ENCODE measurements at places on chromosomes 7 and 10.

DNA sequence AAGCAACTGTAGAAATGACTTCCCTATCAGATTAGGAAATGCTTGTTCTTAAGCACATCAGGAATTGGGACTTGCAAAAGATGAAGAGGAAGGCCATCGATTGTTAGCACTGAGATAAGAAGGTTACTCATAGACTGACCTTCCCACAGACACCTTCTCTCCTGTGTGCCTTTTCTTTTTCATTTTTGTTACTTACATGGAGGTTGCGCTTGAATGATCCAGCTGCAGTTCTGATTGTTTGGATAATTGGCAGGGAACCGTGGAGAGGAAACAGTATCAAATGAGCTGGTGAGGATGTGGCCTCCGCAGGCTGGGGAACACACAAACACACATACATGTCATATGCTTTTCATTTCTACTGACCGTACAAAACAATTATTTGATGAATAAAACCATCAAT, 134.9 kb upstream of the RSU1 start:
- no peak for DNase-seq

GRCh38 chr10:101567165-101568006, 20.7 kb downstream of the POLL start:
- no peak for DNase-seq

- DNase-seq, result no peak
Observed at GRCh38 chr10:75250934-75251333, 15.2 kb upstream of the COMTD1 start.

- no peak for DNase-seq
Observed at GRCh38 chr7:149686449-149686848, 86.9 kb downstream of the ZNF467 start.

- no peak for DNase-seq
Observed at GRCh38 chr10:125850766-125851731, 27.7 kb downstream of the BCCIP start.
